ENCODE measurements at places on chromosomes 7 and 10. TPM values are rescaled to one million over a fixed set of nuclear protein-coding genes. Genes with fewer than 3 reads are reported as not detected.

The GALNT17 gene
- total RNA-seq, result 1.4 TPM

DNA sequence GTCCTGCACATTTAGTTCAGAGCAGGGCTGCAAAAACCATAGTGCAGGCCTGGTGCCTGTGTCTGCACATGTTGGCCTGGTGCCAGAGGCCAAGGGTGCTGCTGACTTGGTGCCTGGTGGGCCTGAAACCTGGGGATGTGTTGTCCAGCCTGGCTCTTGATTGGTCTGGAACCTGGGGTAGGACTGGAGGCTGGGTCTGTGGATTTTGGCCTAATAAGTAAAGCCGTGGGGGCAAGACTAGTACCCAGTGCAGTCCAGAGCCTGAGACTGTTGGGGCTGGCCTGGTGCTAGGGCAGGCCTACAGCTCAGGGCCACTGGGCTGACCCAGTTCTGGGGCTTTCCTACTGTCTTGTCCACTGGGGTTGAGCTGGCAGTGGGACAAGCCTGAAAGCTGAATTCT lies 817.9 kb downstream of the DNAJB9 start:
- H3K4me1 ChIP-seq, result no peaks in the 10 kb centered on the region

DNA sequence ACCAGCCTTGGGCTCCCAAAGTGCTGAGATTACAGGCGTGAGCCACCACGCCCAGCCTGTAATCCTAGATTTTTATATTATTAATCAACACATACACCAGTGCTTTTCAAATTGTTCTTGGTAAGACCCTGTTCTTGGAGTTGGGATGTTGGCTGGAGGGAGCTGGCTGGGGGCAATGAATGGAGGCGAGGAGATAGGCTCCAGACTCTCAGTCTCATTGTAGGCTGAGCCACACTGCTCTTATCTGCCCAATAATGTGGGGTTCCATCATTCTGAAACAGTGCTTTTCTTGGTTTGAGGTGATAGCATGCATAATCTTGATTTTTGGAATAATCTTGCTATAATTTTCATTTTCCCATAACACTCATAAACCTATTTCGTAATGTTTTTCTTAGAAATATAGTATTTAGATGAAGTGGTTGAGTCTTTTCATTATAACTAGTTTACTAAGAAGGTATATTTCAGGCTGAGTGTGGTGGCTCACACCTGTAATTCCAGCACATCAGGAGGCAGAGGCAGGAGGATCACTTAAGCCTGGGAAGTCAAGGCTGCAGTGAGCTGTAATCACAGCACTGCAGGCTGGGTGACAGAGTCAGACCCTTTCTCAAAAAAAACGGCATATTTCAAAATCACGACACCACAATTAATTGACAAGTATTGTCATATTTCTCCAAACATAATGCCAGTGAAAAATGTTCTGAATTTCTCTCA lies 65.1 kb upstream of the LYZL2 start:
- no peaks in the 10 kb centered on the region for H3K36me3 ChIP-seq
- no peak overlapping the region for H3K27ac ChIP-seq
- H3K27me3 ChIP-seq, result no peaks in the 10 kb centered on the region
- no peak for DNase-seq

DNA sequence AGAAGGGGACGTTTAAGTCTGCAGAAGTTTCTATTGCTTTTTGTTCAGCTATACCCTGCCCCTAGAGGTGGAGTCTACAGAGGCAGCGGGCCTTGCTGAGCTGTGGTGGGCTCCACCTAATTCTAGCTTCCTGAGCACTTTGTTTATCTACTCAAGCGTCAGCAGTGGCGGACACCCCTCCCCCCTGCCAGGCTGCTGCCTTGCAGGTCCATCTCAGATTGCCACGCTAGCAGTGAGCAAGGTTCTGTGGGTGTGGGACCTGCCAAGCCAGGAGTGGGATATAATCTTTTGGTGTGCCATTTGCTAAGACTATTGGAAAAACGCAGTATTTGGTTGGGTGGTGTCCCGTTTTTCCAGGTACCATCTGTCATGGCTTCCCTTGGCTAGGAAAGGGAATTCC lies 147.3 kb upstream of the PRPS1L1 start:
- peaks cover 24% of the 10 kb centered on the region for H3K27me3 ChIP-seq
- H3K27ac ChIP-seq, result no peak overlapping the region
- no peak overlapping the region for H3K4me3 ChIP-seq
- DNase-seq, result no peak
- no peaks in the 10 kb centered on the region for H3K36me3 ChIP-seq
- no peaks in the 10 kb centered on the region for H3K4me1 ChIP-seq

GRCh38 chr7:97565665-97566064 lies 166.2 kb upstream of the TAC1 start:
- no peak for DNase-seq
- H3K4me1 ChIP-seq, result no peaks in the 10 kb centered on the region
- no peaks in the 10 kb centered on the region for H3K36me3 ChIP-seq
- H3K27ac ChIP-seq, result no peak overlapping the region
- no peaks in the 10 kb centered on the region for H3K27me3 ChIP-seq
